ENCODE measurements at places on chromosomes 11 and 22.

DNA sequence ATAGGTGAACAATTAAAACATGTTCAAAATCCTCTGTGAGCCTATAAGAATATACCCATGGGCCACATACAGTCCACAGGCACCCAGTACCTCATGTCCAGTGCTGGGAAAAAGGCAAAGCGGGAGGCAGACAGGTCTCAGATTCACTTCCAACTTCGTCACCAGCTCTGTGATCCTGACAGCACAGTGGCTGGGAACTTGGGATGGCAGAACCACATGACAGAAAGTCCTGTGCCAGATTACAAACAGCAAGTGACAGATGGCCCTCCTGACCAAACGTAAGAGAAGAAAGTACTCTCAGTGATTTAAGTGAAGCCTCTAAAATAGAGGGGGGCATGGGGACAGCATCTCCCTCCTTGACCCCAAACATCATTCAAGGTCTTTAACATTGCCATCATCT is 5.8 kb downstream of the SLC1A2 start:
- DNase-seq, result no peak

GRCh38 chr22:49354516-49355210 is 473.0 kb downstream of the BRD1 start:
- DNase-seq, result no peak

DNA sequence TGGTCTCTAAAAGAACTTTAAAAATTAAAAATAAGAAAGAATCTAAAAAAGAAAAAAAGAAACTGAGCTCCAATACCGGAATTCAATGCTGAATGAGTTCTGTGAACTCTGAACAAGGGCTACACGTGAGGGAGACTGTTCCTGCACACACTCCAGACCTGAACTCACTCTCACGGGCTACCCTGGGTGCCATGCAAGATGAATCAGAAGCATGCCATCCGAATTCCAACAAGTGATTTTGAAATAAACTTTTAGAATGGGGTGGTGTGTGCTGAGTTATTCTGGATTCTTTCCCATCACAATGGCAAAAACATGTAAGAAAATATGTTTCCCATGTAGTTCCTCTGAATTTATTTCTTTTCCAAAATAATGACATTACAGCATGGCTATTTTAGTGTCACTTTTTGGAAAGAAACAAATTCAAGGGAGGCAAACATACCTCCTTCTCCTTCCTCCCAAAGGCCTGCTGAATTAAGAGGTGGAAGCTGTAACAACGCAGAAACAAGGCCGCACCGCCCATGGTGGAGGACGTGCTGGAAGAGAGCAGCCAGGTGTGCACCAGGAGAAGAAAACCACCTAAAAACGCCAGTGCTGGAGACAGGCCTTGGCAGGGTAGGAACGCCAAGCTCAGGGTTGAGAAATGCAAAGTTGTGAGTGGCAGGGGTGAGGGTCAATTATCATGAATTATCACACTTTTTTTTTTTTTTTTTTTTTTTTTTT is 63.2 kb upstream of the ARFGAP3 start:
- DNase-seq, result no peak

- DNase-seq, result no peak
Measured at GRCh38 chr11:2190657-2191471, 19.2 kb upstream of the TH start.

GRCh38 chr11:114262681-114263512 is 33.3 kb upstream of the NNMT start:
- DNase-seq, result no peak

- DNase-seq, result no peak
Measured at GRCh38 chr22:22019659-22020424, 37.3 kb upstream of the TOP3B start.
